Left renal pelvis (tissue), 4 donors: ENCODE measurements at places on chromosomes 7 and 10.

GRCh38 chr10:76675951-76676587 lies 961.5 kb downstream of the KCNMA1 start:
- DNase-seq, result no peak

DNA sequence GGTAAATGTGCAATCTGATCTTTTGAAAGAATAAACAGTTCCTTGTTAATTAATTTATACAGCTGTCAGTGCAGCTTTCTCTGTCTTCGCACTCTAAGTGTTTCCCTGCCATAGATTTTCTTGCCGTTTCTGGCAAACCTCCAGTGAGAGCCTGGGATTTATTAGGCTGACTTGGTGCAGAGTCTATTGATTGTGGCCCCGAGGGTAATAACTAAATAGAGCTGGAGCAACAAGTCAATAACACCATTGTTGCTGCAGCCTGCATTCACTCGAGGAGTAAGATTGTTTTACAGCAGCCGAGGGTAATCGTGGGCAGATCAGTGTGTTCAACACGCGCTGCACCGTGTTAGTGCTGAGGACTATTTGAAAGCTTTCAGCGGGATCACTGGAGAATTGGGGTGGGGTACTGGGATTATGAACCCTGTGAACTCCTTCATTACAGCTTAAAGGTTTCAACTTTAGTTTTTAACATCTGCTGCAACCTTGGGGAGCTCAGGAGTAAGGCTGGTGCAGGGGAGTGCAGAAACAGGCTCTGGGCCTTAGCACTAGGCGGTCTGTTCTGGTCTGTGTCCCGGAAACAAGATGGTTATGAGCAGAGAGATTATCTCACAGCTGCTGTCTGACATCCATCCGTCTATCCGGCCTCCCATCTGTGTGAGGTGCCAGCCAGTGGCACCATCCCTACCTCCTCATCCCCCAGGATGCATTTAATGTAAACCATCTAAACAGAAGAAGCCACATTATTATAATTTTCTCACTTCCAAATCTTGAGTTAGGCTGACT lies 174.0 kb upstream of the TCF7L2 start:
- DNase-seq, result no peak

DNA sequence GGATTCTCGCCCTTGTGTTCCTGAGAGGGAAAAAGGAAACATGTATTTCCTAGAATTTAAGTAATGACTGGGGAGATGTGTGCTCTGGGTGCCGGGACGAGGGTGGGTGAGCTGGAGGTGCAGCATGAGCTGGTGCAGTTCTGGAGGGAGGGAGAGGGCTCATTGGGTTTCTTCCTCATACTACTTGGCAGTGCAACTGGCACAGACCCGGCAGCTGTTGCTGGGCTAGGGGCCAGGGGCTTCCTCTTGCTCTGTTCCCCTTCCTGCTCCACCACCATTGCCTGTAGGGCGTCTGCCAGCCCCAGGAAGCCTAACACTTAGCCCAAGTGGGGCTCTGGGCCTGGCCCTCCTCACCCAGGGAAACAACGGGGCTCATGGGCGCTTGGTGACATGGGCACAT lies 5.9 kb downstream of the RET start:
- no peak for DNase-seq

- no peak for DNase-seq
Measured at GRCh38 chr10:77506517-77507200, 130.9 kb downstream of the KCNMA1 start.

- peak; percentile 60 for DNase-seq
Measured at GRCh38 chr7:85186083-85186520, 754 bp downstream of the SEMA3D start.

DNA sequence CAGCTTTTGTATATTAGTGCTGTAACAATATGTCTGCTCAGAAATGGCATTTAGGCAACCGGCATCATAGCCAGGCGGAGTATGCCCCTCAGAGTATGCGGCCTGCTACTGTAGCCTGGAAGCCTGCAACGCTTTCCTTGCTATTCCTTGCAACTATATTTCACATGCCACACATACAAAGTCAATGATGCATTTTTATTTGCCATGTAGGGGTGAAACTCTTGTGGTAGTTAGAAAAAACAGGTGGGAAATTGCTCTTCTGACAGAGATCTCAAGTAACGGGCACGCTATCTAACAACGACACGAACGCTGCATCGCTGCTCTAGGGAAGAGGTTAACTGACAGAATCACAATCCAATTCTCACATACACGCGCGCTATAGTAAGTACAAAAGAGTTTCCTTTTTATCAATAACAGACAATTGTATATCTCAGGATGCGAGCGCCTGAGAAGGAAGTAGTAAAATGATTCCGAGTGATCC lies 5.9 kb downstream of the EBF3 start:
- DNase-seq, result no peak

DNA sequence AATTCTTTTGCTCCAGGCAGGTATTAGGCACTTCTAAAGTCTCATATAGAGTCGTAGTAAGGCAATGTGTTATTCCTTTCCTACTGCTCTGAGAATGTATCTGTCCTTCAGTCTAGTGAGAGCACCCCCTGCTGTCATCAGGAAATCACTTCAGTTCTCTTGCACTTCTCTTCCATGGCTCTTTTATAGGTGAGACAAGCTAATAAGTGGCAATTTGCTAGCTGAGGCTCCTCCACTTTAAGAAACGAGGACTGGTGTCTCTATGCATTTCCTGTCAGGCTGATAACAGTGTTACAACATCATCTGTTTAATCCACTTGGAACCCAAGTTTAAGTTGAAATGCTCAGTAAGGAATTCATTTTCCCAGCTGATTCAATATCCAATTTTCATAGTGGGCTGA lies 350.6 kb downstream of the TFEC start:
- DNase-seq, result no peak

- no peak for DNase-seq
Measured at GRCh38 chr7:113071465-113071864, 15.2 kb downstream of the GPR85 start.

GRCh38 chr7:30563326-30563942 lies 31.2 kb upstream of the GARS1 start:
- no peak for DNase-seq
